Activated T-helper 1 cell treated with anti-CD3 and anti-CD28 coated beads, Interleukin-2, amount 50 U/mL, for 16 hours (primary cell): ENCODE measurements at places on chromosomes 11 and 22.
A peak's percentile ranks its signal among the peaks of the same experiment; 100 is the strongest.

GRCh38 chr11:121445071-121445768 is 6.9 kb upstream of the SORL1 start:
- no peak for DNase-seq

DNA sequence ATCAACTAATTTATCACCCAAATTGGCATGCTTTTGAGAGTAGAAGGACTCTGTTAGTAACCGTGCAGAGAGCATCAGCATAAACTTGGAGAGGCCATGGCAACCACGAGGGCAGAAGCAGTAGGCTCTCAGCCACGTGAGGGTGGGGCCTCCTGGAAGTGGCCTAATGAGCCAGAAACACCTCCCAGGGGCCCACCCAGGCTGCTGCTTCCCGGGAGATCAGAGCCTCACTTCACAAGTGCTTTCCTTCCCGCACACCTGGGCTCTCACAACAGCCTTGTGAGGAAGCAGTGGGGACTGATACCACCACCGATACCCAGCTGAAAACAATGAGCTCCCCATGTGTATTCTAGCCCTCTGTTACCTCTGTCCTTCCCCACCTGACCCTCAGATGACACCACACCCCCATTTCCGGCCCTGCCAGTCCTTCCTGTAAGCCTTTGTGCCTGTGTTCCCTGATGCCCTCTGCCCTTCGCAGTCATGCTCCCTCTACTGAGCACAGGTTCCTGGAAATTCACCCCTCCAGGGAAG is 17.0 kb downstream of the TRIM29 start:
- DNase-seq, result no peak

DNA sequence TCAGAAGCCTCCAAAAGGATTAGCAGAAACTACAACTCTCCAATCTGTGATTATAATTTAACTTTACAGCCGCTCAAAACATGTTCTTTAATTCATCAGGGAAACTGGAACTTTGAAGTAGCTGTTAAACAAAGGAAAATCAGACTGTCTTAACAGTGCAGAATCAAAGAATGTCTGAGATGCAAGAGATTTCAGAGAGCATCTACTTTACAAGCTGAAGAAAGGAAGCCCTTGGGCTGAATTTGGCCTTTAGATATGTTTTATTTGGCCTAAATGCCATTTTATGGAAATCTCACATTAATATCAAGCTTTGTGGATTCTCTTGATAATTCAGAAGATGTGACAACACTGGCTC is 281.5 kb upstream of the CTSC start:
- no peak for DNase-seq

- DNase-seq, result no peak
Measured at GRCh38 chr11:110621826-110622225, 90.4 kb downstream of the ARHGAP20 start.

GRCh38 chr22:32573991-32574390 is 99.4 kb downstream of the FBXO7 start:
- no peak for DNase-seq

DNA sequence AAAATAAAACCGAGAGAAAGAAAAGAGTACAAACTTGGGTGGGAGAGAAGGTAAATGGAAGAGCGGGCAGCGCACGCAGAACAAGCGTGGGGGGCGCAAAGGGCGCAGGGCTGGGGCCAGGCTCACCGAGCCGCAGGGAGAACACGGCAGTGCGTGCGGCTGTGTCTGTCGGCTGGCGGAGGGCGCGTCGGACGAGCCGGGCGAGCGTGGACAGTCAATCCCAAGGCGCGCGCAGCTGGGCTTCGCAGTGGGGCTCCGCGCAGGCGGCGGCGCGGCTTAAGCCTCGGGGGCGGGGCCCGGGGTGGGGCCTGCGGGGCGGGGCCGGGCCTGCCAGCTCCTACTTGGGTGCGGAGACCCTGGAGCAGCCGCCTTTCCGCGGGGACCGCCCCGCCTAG is at the start of gene UCP2:
UCP2 (minus strand) TSS at position 249 of the 395 bp plus-strand sequence. CDS start 4,465 bp downstream, outside the sequence.
- DNase-seq, result peak; percentile 67

GRCh38 chr11:81377418-81377817 is 1356.2 kb downstream of the FAM181B start:
- DNase-seq, result no peak

DNA sequence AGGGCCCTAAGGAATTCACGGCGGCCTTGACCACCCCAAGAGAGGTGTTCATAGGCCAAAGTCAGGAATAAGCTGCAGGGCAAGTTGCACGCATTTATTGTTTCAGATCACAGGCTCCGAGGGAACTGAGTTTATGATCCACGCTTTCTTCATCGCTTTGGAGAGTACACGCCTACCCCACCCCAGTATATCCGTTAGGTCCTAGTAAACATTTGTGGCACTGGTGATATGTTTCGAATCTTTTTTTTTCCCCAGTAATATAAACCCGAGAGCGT is 805 bp downstream of the GANAB start:
- no peak for DNase-seq

DNA sequence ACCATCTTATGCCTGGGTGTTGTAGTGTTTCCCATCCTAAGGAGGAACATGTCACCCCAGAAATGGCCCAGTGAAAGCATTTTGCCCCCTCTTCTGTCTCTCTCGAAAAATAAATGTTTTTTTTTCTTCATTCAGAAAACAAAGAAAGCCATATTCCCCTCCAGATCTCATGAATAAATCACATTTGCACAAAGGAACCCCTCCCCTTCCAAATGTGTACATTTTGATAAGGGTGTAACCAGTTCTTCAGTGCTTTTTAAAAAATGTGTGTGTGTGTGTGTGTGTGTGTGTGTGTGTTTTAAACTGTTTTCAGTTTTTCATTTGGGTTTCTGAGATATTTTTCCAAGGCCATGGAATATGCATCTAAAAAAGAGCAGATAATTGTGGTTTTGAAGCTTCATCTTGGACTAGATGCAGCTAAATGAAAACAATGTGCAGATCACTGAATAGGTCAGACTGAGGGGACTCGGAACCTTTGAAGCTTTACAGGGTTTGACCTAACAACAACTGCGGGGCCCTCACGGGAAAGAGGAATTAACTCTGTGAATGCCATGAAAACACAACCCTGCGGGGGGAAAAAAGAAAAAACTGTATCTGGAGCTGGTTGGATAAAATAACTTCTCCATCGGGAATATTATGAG is 76.4 kb downstream of the YAP1 start:
- DNase-seq, result no peak

DNA sequence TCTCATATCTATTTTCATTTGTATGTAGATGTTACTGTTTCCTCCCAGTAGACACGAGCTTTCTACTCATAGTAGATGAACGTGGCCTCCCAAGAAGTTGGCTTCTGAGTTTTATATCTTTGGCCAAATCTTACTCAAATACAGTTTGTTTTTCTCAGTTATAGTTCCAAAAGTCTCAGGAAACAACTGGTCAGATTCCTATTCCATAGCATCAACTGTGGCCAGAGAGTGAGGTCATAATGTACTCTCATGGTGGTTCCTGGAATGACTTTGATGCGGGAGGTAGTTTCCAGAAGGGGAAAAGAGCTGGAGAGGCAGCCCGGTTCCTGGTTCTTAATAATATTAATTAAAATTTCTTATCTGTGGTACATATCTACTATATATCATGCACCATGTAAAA is 77.3 kb downstream of the SLC17A6 start:
- DNase-seq, result no peak

GRCh38 chr11:69841859-69842698 is 22.9 kb upstream of the FGF3 start:
- no peak for DNase-seq

- no peak for DNase-seq
Measured at GRCh38 chr11:59187035-59187434, 15.1 kb downstream of the DTX4 start.

- DNase-seq, result no peak
Measured at GRCh38 chr11:78489184-78489583, 71.6 kb upstream of the GAB2 start.

DNA sequence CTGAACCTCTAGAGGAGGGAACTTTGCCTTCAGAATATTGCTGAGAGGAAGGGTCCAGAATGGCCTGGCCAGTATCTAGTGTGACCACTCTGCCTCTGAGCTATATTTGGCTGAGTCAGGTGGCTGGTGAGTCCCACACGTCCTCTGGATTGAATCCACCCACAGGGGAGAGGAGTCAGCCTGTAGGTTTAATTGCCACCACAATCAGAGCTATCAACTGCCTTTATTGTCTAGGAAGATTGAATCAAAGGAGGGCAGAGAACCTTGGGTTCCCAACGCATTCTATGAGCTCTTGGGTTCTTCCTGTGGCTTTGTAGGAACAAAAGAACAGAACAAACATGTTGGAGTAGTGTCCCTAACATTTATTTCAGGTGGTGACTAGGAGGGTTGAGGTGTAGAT is 67.7 kb downstream of the ST3GAL4 start:
- DNase-seq, result no peak

- DNase-seq, result no peak
Measured at GRCh38 chr11:8389029-8389996, 125.6 kb upstream of the LMO1 start.

DNA sequence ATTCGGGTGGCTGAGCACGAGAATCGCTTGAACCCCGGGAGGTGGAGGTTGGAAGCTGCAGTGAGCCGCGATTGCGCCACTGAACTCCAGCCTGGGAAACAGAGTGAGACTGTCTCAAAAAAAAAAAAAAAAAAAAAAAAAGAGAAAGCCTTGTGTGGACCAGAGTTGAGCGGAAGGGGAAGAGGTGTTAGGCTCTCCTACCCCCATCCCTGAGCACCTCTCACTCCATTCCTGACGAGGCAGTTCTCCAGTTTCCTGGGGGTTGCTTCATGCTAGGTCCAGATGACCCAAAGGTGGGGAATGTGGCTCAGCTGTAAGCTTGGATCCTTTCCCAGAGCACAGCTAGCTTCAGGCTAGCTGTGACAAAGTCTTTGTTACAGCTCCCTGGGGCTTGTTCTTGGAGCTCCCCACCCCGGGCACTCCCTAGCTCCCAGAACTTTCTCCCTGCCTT is 8.8 kb upstream of the DNAL4 start:
- DNase-seq, result no peak

DNA sequence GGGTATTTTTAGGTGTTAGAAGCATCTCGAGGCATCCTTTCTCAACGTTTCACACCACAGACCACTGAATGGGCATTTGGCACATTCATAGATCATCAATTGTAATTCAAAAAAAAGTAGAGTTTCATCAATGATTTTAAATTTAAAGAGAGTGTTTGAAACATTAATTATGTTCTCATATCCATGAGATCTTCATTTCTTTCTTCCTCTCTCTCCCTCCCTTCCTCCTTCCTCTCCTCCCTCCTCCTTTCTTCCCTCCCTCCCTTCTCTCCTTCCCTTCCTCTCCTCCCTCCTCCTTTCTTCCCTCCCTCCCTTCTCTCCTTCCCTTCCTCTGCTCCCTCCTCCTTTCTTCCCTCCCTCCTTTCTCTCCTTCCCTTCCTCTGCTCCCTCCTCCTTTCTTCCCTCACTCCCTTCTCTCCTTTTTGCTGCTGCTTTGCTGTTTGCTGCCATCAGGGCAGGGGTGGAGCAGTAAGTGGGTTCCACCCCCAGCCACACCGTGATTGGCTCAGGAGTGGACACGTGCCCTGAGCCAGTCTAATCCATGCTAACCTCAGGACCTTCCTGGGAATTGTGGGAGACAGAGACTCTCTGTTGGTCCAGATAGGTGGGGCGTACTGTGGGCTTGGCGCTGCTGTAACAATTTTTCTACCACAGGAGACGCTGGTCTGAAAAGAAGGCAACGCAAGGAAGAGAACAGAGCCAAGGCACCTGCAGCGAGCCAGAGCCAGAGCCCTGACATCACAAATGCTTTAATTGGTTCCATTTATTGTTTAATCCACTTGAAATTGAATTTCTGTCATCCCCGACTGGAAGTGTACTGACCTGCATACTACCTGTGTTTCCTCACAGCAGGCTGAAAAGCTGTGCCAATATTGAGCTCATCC is 33.7 kb upstream of the APOBEC3A start:
- no peak for DNase-seq

DNA sequence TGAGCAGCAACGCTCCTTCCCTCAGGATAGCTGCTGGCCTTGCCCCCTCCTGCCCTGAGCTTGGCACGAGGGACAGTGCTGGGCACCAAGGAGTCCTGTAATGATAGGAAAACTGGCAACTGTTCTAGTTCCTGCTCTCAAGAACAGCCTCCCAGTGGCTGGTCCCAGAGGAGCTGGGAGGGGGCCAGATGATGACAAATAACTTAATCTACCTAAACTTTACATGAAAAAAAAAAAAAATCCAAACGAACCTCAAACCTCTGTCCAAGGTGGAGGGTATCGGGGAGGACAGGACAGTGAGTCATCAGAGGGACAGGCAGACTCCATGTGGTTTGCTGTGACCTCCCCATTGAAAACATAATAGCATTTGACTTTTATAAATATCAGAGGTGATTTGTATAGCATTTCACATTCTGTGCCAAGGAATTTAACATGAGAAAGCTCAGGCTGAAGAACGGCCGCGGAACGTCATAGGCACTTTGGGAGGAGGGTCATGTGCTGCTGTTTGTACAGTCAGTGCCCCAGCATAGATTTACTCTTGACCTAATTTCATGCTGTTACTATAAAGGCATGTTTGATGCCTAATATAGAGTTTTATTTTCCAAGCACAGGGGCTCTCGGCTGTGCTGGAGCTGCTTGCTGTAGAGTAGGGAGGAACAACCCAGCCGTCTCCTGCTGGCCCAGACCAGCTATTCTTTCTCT is 98.2 kb upstream of the NNMT start:
- DNase-seq, result no peak

- no peak for DNase-seq
Measured at GRCh38 chr22:20013382-20013871, 3.2 kb downstream of the ARVCF start.

GRCh38 chr22:44031158-44031952 is 7.3 kb downstream of the PARVB start:
- DNase-seq, result no peak

GRCh38 chr11:76265771-76266241 is 59.5 kb upstream of the WNT11 start:
- DNase-seq, result no peak

GRCh38 chr22:25143156-25144076 is 56.2 kb upstream of the CRYBB3 start:
- no peak for DNase-seq

- DNase-seq, result no peak
Measured at GRCh38 chr11:92659793-92660192, 309.7 kb upstream of the MTNR1B start.

- no peak for DNase-seq
Measured at GRCh38 chr11:120281143-120281795, 41.3 kb downstream of the POU2F3 start.

- no peak for DNase-seq
Measured at GRCh38 chr22:42091455-42091782, 847 bp upstream of the NDUFA6 start.

DNA sequence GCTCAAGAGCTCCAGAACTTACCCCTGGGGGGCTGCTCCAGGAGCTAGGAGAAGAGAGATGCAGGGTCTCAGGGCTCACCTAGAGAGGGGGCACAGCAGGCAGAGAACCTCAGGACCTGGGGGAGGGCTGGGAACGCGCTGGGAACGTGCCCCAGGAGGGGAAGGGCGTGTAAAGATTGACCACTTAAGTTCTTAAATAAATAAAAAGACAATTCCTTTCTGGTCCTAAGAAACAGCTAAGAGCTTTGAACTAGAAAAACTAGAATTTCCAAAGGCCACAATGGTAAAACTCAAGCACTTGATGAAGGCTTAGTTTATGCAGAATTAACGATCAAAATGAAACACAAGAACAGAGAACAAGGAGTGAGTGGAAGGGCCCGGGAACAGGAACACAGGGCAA is 89.1 kb downstream of the CELSR1 start:
- DNase-seq, result no peak
